Activated naive CD4-positive, alpha-beta T cell (primary cell): ENCODE measurements at places on chromosomes 5 and 9.

- no peak for DNase-seq
Observed at GRCh38 chr9:96721731-96722429, 56.0 kb downstream of the ZNF510 start.

- no peak for DNase-seq
Observed at GRCh38 chr9:105883847-105884246, 189.5 kb downstream of the TMEM38B start.

GRCh38 chr5:42767491-42768105, 11.0 kb downstream of the CCDC152 start:
- no peak for DNase-seq

GRCh38 chr5:157387683-157388093, 72.3 kb upstream of the NIPAL4 start:
- DNase-seq = no peak

- DNase-seq = no peak
Observed at GRCh38 chr9:107172979-107173347, 110.1 kb upstream of the RAD23B start.

DNA sequence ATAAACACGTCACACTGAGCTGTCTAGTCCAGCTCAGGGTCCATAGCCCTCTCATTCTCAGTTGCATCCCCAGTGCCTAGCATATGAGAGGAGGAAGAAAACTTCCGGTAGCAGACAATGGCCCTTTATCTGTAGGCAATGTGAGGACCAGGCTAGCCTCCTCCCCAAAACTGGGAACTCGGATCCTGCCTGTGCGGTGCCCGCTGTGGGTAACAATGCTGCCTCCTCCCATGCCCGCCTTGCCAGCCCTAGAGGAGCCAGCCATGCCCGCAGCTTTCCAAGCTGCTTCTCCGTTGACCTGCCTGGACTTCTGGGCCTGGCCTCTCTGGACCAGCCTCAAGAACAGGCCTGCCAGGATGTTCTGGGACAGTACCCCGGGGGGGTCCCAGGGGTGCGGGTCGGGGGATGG, 74.6 kb upstream of the ORM1 start:
- no peak for DNase-seq

GRCh38 chr9:28774433-28775235, 1201.4 kb upstream of the C9orf72 start:
- no peak for DNase-seq

DNA sequence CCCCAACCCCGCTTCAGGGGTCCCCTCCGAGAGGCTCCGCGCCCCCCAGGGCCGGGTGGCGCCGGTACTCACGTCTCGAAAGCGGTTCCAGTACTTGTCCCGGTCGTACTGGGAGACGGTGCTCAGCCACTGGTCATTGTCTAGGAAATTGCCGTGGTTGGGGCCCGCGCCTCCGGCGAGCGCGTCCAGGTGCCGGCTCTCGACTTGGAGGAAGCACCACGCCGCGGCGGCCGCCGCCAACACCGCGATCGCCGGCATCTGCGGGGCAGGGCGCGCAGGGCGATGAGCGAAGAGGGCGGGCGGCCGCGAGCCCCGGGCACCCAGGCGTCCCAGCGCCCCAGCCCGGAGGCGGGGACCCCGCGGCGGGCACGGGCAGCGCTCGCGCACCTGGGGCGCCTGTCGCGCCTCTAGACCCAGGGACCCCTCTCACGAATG, 808 bp downstream of the SPOCK1 start:
- DNase-seq = no peak

DNA sequence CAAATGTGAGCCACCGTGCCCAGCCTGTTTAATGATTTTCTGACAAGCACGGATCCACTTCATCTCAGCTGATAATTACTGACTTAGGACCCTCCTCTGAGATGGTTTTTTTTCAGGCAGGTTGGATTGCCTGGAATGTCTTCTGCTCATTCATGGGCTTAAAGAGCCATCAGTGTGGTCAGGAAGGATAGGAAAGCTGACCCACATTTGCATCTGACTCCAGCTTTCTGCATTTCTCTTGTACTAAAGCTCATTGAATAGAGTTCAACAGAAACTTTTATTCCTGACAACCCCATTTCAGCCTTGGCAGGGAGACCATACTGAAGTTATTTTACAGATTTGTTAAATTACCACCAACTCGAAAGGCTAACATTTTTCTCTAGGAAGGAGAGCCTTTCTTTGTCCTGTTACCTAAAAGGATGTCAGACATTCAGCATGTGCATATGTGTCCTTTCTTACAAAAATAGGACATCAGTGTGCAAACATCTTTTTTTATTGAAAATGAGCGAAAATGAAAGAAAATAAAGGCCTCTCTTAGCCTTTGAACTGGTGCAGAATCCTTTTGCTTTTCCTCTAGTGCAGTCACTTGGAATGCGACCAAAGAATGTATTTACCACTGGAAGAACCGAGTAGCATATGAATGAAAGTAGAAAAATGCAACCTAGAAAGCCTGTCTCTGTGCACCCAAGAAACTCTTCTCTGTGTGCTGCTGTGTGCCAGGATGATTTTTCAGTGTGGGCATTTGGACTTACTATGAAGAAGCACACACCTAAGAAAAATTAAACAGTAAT, 26.6 kb downstream of the ADCY2 start:
- no peak for DNase-seq

- DNase-seq = no peak
Observed at GRCh38 chr9:98222885-98223691, 30.7 kb upstream of the CORO2A start.

- DNase-seq = no peak
Observed at GRCh38 chr9:113479174-113479621, 15.7 kb downstream of the RGS3 start.

DNA sequence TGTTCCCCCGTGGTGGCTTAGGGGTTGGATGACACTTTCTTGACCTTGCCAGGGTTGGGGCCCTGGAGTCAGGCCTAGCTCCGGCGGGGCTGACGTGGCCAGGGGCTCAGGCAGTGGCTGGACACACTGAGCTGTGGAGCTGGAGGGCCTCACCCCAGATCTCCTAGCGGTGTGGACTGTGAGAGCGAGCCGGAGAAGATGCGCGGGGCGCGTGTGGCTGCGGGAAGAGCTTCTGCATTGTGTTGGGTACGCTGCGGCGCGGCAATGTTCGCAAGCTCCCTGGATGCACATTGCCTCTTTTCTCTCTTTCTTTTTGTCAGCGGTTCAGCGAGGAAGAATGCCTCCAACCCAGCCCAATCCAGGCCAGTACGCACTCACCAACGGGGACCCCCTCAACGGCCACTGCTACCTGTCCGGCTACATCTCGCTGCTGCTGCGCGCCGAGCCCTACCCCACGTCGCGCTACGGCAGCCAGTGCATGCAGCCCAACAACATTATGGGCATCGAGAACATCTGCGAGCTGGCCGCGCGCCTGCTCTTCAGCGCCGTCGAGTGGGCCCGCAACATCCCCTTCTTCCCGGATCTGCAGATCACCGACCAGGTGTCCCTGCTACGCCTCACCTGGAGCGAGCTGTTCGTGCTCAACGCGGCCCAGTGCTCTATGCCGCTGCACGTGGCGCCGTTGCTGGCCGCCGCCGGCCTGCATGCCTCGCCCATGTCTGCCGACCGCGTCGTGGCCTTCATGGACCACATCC, 4.8 kb downstream of the NR2F1 start:
- no peak for DNase-seq

DNA sequence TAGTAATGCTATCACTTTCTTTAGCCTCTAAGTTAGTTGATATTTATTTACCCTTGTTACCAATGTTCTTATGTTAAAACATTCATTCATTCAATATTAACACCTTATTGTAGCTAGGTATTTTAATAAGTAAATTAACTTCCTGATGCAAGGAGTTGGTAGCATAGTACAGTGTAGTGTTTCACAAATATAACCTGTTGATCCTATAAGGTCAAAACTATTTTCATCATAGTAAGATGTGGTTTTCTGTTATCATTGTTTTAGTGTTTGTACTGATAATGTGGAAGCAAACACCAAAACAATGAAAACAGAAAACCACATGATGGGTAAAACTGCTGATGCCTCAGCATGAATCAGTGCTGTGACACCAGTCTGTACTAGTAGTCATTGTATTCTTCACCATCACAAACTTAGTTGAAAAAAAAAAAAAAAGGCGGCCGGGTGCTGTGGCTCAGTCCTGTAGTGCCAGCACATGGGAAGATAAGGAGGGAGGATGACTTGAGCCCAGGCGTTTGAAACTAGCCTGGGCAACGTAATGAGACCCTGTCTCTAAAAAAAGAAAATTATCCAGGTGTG, 36.5 kb downstream of the ZCCHC7 start:
- no peak for DNase-seq

DNA sequence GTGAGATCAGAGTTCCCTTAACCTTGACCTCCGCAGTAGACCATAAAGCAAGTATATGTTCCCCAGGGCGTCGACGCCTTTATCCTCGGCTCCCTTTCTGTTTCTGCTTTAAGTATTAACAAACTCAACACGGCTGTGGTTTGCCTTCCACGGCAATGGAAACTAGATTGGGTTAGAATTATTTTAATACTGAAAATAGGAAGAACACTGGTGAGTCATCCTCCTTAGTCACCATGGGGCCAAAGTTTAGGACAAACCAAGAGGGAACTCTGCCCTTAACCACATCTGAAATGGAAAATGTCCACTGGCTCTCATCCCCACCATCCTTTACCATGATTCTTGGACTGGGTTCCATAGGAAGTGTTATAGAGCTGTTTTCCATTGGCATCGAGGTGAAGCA, 386.1 kb downstream of the ACTL7B start:
- no peak for DNase-seq

- DNase-seq = no peak
Observed at GRCh38 chr9:100056561-100056960, 42.2 kb downstream of the ERP44 start.

DNA sequence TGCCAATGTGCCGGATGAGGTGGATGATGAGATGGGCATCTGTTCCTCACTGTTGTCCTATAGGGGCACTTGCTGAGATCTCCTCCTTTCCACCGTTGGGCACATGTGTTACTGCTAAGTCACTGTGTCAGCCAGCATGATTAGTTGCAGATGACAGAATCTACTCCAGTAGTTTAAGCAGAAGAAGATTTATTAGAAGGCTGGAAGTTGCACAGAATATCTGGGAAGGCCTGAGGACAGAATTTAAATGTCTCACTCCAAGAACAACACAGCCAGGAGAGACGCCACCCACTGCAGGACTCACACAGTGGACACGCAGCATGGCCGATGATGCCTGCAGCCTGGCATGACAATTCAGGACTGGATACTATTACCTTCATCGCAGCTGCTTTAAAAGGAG, 157.5 kb downstream of the NSG2 start:
- no peak for DNase-seq

DNA sequence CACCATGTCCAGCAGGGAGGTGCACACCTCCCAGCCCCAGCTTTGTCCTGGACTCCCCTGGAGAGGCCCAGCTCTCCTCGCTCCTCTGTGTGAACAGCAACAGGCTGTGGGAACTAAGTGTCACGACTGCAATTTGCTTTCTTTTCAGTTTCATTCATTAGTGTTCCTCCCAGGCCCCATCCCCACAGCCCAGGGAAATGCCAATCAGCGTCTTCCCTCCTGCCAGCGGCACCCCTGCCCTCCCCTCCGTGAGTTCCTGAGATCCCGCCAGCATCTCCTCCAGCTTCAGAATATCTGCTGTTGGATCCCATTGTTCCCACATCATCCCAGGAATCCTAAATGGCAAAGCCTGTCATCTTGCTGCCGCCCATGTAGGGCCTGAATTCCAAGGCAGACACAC, 13.1 kb upstream of the RPL26L1 start:
- DNase-seq = no peak

DNA sequence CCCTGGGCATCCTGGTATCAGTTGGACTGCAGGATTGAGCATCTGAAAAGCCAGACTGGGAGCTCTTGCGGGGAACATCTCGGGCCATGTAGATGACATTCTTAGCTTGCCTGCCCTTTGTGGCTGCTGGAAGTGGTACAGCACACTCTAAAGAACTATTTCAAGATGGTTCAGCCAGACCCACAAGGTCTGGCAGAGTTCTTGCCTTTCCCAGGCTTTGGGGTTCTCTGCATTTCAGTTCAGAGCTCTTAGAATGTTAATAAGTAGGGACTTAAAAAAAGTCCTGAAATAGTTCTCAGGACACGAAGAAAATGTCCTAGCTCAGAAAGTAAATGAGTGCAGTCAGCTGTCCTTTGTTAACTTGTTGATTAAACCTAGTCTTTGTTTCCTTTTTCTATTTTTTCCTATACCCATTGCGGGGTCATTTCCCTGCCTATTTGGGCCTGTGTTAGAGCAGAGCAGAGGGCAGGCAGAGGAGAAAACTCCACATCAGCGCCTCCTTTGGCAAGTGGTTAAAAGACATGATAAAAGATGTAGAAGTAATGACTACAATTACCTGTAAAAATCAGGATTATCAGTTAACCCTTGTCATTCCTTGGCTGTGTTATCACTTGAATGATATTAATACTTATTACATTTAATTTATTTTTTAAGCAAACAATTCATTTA, 291.5 kb downstream of the ZSWIM6 start:
- DNase-seq = no peak

DNA sequence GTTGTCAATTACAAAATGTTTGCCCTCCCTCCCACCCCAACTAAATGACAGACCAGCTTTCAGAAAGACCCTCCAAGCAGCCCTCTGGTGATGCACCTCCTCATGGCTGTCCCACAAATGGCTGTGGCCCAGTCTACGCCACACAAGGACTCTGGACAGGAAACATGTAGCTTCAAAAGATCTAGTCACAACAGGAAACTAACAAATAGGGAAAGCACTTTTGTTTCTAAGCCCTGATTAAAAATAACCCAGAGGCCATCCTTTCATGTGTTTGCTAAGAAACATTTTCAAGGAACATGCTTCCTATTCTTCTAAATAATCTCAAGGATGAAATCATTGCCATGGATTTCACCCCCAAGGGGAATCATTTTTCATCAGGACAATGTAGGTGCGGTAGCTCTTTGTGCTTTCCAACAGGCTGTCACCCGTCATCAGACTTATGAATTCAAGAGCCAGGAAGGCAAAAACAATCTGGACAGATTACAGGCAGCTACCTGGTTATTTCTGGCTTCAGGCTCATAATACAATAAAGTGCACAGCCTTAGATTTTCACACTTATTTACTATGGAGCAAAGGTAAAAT, 20.1 kb downstream of the PCSK1 start:
- DNase-seq = no peak

- DNase-seq = no peak
Observed at GRCh38 chr9:34123682-34124081, 2.8 kb downstream of the DCAF12 start.

GRCh38 chr5:126456217-126456820, 33.1 kb downstream of the GRAMD2B start:
- DNase-seq = no peak

GRCh38 chr9:135079676-135080075, 7.8 kb upstream of the OLFM1 start:
- DNase-seq = no peak
